ENCODE measurements at places on chromosomes 13 and 19. TPM values are rescaled to one million over a fixed set of nuclear protein-coding genes. Genes with fewer than 3 reads are reported as not detected.

Gene SEMA6B
- 2.1 TPM for total RNA-seq

GRCh38 chr19:4260613-4261191 is 13.8 kb downstream of the YJU2 start:
- DNase-seq: no peak

Gene PIN1
- 51.5 TPM for total RNA-seq

DNA sequence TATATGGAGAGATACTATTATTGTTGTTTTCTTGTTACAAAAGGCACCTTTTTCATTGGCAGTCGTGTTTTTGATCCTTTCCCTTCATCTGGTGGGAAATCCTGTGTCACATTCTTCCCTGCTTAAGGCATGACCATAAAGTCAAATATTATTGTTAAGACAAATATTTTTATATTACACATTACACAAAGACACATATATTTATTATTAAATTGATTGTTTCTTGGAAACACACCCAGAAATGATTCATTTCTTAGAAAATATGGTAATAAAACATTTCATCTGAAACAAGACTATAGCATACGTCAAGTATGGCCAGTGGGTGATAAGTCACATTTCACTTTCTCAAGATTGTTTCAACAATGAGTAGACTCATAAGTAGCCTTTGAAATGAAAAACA is 77.3 kb downstream of the KCTD12 start:
- no peak for DNase-seq

Gene ZNF345
- 7.2 TPM for total RNA-seq

DNA sequence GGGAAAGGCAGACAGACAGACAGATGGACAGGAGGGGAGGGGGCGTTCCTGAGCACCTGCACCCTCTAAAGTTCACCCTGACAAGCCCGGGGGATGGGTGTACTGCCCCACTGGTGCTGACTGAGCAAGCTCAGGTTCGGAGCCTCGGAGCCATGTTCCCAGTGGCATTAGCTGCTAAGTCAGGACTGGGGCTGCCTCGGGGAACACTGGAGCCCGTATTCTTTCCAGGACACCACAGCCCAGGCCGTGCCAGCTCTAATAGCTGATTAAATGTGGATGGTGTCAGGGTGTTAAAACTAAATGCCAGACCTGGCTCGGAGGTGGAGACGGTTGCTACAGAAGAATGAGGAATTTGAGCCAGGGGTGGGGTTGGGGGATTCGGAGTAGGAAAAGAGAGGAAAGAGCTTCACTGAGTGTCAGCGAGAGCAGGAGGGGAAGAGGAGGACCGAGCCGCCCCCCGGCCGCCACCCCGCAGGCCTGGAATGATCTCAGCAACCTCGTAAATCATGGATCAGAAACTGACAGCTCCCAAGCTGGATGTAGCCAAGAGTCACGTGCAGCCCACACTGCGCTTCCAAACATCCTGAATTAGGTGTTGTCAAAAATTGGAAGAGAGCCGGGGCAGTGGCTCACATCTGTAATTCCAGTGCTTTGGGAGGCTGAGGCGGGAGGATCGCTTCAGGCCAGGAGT is 10.4 kb downstream of the MAP2K2 start:
- DNase-seq: no peak

DNA sequence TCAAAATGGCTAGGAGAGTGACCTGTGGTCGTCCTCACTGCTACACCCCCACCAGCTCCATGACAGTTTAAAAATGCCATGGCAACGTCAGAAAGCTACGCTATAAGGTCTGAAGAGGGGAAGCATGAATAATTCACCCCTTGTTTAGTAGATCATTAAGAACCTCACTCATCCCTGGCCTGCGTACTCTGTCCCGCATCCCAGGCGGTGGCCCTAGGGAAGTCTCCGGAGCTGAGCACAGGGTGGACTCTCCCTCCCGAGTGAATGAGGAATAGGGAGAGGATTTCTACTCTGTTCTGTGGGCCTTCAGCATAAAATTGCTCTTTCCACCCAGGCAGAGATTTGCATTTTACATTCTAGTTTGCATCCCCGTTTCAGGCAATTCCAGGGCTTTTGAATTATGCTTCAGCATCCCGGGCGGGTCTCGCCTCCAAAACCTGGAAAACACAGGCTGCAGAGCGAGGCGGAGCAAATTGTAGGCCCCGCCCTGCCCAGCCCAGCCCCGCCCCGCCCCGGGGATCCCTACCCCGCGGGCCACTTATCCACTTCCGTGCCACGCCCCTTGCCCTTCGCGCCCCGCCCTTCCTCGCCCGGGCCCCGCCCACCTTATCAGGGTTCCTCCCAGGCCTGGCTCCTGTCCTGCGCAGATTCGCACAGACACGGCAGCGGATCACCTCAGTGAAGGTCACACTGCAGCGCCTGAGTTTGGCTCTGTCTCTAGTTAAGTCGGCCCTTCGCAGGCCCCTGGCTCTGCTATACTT is 7.5 kb upstream of the ZNF525 start:
- DNase-seq: no peak

GRCh38 chr13:113399755-113400149 is 35.8 kb upstream of the GRTP1 start:
- DNase-seq: no peak

GRCh38 chr19:7698583-7698982 is 3.3 kb downstream of the FCER2 start:
- no peak for DNase-seq

DNA sequence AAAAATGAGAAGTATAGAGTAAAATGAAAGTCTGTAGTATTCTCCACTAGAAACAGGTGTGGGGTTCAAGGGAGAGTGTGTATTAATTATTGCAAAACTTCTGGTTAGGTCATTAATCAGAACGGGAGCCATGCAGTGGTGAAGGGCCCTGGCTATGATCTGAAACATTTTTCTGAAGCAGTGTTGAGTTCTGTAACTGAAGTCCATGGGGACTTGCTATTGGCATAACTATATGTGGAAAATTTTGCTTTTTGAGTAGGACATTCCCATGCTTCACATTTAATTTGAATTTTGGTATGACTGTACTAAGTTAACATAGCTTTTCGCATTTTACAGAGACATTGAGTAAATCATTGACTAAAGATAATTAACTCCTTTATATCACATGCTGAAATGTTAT is 67.5 kb downstream of the LRCH1 start:
- no peak for DNase-seq

Gene CHMP2A
- 98.2 TPM for total RNA-seq

GRCh38 chr13:62799038-62799535 is 1383.4 kb upstream of the PCDH20 start:
- DNase-seq: no peak

- DNase-seq: no peak
These were observed 11.1 kb downstream of the SLC44A2 start for GRCh38 chr19:10636304-10636972.

DNA sequence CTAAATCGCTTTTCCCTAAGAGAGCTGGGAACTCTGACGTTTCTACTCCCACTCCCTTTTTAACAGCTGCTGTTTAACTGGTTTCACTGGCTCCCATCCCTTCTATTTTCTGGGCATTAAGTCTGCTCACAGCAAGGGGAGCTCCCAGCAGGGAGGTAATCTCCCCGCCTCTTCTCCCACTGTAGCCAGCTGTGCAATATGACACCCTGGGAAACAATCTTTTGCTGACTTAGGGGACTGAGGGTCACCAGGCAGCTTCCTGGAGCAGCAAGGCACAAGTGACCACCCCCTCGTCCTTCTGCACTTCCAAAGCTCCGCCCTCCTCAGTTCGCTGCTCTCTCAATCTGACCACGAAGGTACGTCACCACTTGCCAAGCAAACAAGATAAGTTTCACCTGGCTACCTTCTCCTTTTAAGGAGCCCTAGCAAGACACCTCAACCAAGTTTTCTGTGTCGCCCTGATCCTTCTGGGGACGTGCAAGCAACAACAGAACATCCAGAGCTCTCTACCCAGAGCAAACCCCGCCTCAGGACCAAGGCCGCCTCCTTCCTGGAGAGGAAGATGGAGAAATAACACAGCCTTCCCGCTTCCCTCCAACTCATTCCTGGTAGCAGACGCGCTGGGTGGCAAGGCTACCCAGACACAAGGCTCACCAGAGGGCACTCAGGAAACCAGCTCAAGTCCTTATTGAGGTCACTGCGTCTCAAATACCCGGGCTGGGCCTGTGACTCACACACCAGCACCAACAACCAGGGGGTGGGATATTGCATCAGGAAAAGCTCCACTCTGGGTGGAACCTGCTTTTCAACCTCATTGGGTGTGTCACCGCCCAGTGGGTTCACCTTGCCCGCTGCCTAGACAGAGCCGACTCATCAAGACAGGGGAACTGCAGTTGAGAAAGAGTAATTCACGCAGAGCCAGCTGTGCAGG is 92.4 kb downstream of the STK24 start:
- DNase-seq: no peak

- no peak for DNase-seq
These were observed 82.5 kb downstream of the RUBCNL start for GRCh38 chr13:46304546-46304945.

Gene SH2D3A
- total RNA-seq: 47.1 TPM

Gene RETN
- not detected for total RNA-seq

- DNase-seq: no peak
These were observed 20.6 kb upstream of the CABP5 start for GRCh38 chr19:48064509-48064908.

Gene MAP2K2
- 87.4 TPM for total RNA-seq

- DNase-seq: no peak
These were observed 2.3 kb downstream of the GAS6 start for GRCh38 chr13:113861433-113862030.

Gene YJEFN3
- 18.2 TPM for total RNA-seq

- DNase-seq: no peak
These were observed 13.4 kb upstream of the SYT5 start for GRCh38 chr19:55193481-55193880.

DNA sequence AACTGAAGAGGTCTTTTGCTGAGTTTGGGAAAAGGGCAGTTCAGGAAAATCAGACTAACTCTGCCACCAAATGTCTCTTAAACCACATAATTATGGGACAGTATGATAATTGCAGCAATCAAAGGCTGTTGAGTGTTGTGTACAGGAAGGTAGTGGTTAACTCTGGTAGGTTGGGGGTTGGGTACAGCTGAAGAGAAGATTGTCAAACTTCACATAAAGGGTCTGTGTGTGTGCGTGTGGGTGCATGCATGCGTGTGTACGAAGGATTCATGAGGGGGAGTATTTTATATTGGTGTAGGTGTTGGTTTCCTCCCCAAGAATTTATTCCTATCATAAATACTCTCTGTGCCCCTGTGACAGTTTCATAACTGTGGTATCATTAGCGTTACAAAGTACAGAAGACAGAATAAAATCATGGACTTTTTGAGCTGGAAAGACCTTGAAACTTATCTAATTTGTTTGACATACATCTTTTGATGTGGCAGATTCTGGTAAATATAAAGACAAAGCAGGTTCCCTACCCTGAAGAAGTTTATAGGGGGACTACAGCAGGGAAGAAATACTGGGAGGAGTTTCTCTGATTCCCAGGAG is 94.1 kb downstream of the PCCA start:
- DNase-seq: peak; percentile 12

GRCh38 chr13:24288870-24289269 is 20.5 kb upstream of the C1QTNF9 start:
- no peak for DNase-seq

- no peak for DNase-seq
These were observed 213.3 kb downstream of the MZT1 start for GRCh38 chr13:72514146-72514545.

All from naive thymus-derived CD4-positive, alpha-beta T cell (primary cell).